ENCODE measurements at places on chromosomes 4 and X.

DNA sequence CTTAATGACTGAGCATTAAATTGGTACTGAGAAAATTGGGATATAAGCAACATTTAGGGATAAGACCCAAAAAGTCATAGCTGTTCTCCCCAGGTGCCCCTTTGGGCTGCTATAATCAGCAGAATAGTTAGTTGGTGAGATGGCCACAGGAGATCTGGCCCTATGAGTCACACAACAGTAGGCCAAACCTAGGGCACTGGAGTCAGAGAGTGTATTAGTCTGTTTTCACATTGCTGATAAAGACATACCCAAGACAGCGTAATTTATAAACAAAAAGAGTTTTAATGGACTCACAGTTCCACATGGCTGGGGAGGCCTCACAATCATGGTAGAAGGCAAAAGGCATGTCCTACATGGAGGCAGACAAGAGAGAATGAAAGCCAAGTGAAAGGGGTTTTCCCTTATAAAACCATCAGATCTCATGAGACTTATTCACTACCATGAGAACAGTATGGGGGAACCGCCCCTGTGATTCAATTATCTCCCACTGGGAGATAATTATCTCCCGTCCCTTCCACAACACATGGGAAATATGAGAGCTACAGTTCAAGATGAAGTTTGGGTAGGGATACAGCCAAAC, 338.3 kb upstream of the NR3C2 start:
- no peak for DNase-seq

DNA sequence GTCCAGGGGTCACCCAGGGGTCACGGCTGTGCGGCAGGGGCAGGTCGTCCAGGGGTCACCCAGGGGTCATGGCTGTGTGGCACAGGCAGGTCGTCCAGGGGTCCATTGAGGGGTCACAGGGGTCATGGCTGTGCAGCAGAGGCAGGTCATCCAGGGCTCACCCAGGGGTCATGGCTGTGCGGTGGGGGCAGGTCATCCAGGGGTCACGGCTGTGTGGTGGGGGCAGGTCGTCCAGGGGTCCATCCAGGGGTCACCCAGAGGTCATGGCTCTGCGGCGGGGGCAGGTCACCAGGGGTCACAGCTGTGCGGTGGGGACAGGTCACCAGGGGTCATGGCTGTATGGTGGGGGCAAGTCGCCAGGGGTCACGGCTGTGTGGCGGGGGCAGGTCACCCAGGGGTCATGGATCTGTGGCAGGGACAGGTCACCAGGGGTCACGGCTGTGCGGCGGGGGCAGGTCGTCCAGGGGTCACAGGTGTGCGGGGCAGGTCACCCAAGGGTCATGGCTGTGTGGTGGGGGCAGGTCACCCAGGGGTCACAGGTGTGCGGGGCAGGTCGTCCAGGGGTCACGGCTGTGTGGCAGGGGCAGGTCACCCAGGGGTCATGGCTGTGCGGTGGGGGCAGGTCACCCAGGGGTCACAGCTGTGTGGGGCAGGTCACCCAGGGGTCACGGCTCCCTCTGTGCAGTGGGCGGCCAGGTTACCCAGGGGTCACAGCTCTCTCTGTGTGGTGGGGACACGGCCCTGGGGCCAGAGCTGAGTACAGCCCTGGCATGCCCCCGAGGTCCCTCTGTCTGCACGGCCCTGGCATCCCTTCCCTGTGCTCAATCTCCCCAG, 16.0 kb downstream of the ATP5ME start:
- no peak for DNase-seq

DNA sequence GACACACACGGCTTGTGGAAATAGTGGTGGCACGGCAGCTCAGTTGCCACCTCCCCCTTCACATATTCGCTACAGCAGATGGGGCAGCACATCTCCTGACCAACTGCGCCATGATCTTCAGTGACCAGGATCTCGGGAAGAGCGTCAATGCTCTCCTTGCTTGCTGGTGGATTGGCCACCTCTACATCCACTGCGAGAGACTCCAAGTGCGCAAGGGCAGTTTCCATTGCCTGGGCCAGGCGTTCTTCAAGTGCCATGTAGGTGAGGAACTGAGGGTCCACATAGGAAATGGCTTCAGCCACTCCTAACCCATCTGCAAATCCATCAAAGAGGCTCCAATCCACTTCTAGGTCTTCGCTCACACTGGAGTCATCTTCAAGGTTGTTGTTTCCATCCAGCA, 3.9 kb downstream of the PJA1 start:
- no peak for DNase-seq

- DNase-seq = no peak
These were observed 93.6 kb upstream of the RASGEF1B start for GRCh38 chr4:81565142-81565870.

DNA sequence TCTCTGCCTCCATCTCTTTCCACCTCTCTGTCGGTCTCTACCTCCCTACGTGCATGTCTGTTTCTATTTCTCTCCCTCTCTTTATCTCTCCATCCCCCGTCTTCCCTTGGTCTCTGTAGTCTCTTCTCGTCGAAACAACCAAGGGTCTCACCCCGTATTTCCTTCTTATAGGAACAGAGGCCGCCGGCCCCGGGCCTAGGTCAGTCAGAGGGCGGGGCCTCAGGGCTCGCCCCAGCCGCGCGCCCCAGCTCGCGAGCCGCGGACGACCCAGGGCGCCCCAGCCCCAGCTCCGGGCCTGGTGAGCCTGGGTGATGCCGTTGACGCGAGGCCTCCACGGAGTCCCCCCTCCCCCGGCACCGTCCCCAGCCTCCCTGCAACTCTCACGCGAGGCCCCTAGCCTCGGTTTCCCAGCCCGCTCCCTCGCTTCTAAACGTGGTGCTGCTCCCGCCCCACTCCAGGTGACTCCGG, 6.6 kb downstream of the TIMM17B start:
- no peak for DNase-seq

DNA sequence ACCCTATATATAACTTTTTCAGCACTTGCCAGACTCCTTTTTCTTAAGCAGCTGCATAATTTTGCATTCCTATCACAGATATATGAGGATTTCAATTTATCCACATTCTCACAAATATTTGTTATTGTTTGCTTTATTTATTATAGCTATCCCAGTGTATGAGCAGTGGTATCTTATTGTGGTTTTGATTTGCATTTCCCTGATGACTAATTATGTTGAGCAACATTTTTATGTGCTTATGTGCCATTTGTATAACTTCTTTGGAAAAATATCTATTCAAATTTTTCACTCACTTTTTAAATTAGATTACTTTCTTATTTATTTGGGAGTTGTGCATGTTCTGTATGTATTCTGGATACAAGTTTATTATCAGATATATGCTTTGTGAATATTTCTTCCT, 361.9 kb downstream of the KCTD8 start:
- no peak for DNase-seq

GRCh38 chr4:108030332-108030731, 40.6 kb downstream of the HADH start:
- peak; percentile 52 for DNase-seq

DNA sequence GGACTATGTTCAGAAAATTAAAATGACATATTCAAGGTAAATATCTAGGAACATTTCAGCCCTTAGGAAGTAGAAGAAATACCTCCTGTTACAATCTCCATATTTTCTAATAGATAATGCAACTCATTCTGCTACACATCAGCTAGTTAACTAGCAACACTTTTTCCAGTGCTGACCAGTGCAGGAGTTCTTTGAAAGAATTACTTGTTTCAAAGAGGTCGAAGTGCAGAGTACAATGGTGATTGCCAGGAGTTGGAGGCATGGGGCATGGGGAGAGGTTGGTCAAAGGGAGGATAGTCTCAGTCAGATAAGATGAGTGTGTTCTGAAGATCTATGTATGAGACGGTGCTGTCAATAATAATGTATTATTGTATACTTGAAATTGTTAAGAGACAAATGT, 53.1 kb downstream of the MTNR1A start:
- no peak for DNase-seq

DNA sequence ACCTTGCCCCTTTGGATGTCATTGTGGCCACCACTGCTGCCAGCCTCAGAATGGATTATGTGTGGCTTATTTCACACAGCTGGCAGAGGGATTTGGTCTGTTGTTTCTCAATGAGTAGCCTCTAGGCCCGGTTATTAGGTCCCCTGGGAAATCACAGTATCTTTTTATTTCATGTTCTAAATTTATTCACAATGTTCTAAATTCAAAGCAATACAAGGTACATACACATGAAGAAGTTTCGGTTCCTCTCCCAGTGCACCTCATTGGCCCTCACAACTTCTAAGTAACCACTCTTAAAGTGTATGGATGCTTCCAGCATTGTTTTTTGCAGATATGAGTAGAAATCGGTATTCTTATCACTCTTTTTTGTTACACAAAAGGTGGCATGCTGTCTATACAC, 262.7 kb downstream of the RCHY1 start:
- no peak for DNase-seq

GRCh38 chrX:20265726-20266681, 705 bp downstream of the RPS6KA3 start:
- peak; percentile 46 for DNase-seq

GRCh38 chr4:59341506-59341905, 1858.6 kb upstream of the ADGRL3 start:
- DNase-seq = no peak

GRCh38 chr4:181646864-181647263, 596.3 kb upstream of the TENM3 start:
- no peak for DNase-seq

GRCh38 chr4:143667461-143667860, 33.0 kb downstream of the FREM3 start:
- DNase-seq = no peak

DNA sequence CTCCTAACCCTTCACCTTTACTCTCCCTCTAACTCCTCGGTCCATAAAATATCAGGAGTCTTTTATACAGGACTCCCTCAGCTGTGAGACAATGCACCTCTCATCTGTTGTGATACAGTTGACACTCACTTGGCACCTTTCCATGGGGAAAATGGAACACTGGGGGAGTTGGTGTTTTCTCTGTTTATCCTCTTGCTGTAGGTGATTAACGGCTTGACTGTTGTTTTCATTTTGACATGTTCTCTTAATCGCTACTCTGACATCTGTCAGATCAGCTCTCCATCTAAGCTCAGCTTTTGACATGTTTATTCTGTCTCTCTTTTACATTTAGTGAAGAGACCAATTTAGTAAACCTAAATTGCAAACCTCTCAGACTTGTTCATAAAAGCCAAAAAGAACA, 604.8 kb downstream of the TRAM1L1 start:
- no peak for DNase-seq

- DNase-seq = no peak
These were observed 371.7 kb downstream of the BCOR start for GRCh38 chrX:39725928-39726619.

GRCh38 chr4:132227151-132227856, 921.8 kb upstream of the PCDH10 start:
- no peak for DNase-seq
